ENCODE measurements at places on chromosomes 4 and X.
A peak's percentile ranks its signal among the peaks of the same experiment; 100 is the strongest.

DNA sequence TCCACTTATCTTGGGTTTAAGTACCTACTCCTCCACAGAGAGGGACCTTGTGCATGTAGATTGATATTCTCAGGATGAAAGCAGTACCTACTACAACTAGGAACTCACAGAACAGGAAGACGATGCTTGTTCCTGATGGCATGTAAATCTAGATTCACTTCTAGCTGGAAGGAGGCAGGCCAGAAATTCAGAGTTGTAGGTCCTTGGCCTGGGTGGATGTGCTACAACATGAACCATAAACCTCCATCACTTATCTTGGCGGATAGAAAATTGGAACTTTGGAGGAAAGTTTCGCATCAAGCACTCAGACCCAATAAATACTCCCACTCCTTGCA is 9.3 kb upstream of the SMIM20 start:
- DNase-seq = no peak

GRCh38 chrX:17983389-17983788 is 122.3 kb upstream of the RAI2 start:
- DNase-seq = no peak

DNA sequence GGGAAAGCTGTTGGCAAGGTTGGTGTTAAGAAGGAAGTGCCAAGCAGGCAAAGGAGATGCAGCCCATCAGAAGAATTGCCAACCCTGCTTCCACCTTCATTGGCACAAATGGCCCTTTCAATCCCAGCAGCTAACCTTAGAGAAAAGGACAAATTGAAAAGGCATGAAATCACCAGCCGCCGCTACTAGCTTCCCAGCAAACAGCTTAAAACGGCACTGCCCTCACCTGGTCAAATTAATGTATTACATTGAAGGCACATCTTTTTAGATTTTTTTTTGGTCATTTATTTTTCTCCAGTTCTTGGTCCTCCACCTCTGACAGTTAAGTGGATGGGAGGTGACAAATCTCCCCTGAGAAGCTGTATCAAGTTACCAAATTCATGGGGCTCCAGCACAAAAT is 51.0 kb upstream of the NHSL2 start:
- peak; percentile 7 for DNase-seq

DNA sequence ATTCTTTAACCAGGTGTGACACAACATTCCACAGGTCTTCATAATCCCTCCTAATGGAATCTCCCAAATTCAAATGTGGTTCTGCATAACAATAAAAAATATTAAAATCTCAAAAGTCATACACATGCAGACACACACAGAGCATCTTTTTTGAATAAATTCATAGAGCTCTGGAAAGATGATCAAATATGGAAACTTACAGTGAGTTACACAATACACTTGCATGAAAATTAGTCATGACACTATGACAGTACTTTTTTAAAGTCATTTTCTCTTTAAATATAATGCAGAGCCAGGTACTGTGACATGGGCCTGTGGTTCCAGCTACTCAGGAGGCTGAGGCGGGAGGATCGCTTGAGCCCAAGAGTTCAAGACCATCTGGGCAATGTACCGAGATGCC is 38.9 kb downstream of the DDX60L start:
- DNase-seq = no peak

GRCh38 chrX:15737959-15738902 is at the start of gene CA5B:
Gene CA5B, plus strand, starts transcription at chrX:15738270. Its CDS starts 11,754 bp downstream, at chrX:15750024.
- DNase-seq = peak; percentile 99

DNA sequence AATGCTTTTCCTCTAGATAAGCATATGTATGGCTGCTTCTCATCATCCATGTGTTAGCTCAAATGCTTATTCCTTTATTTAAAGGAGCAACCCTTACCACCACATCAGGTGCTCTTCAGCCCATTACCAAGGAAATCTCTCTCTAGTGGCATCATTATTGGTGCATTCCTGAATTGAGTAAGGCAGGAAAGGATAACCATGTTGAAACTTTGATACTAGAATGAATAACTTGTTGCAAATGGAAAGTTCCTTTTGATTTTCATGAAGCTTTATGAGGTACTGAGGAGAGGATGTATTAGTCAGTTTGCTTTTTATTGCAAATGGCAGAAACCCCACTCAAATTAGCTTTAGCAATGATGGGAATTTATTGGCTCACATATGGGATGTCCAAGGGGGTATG is 212.3 kb upstream of the FGF13 start:
- DNase-seq = no peak

DNA sequence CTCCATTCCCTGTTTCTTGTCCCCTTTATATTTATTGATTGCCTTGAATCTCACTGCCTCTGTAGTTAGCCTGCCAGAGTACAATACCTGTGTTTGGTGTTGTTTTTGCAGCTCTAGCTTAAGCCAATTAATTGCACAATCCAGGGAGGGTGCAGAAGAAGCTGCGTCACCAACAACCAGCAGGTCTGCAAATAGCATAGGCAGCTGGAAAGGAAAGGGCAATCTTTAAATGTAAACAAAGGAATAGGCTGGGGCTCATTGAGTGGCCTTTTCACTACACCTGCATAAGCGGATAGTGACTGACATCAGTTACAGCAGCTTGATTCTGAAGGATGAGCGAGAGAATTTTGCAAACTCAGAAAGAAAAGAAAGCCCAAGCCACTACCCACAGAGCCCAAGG is 106.8 kb upstream of the RAI2 start:
- DNase-seq = no peak

- no peak for DNase-seq
Observed at GRCh38 chr4:47746122-47746521, 91.7 kb downstream of the CORIN start.

DNA sequence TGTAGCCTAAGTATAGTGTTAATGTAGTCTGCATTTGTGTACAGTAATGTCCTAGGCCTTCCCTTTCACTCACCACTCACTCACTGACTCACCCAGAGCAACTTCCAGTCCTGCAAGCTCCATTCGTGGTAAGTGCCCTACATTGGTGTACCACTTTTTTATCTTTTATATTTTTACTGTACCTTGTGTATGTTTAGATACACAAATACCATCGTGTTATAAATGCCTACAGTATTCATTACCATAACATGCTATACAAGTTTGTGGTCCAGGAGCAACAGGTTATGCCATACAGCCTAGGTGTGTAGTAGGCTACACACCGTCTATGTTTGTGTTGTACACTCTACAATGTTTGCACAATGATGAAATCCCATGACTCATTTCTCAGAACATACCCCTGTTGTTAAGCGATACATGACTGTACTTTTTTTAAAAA is 15.4 kb downstream of the TSPAN5 start:
- no peak for DNase-seq

GRCh38 chrX:77938083-77938680 is 27.7 kb downstream of the ATP7A start:
- no peak for DNase-seq

DNA sequence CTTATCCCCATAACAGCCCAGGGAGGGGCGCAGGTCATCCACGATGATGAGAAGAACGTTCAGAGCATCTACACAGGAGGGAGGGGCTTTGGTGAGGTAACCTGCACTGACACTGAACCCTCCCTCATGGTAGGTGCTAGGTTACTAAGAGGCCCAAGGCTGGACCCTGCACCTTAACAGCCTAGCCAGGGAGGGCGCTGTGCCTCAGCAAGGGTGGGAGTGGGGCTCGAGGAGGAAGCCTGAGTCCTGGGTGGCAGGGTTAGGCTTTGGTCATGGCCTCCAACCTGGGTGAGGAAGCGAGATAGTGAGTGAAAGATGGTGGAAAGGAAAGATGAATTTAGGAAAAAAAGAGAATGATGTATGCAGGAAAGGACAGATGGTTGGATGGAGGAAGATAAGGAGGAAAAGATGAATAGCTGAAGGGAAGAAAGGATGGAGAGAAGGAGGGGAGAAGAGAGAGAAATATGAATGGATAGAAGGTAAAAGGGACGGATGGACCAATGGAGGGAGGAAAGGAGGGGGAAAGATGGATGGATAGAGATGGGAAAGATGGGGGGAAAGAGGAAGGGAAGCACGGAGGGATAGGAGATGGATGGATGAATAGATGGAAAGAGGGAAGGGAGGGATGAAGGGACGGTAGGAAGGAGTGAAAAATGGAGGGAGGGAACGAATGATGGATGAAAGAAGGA is 736 bp downstream of the IDS start:
- peak; percentile 27 for DNase-seq

GRCh38 chrX:74179499-74179898 is 124.5 kb upstream of the ZCCHC13 start:
- DNase-seq = no peak

DNA sequence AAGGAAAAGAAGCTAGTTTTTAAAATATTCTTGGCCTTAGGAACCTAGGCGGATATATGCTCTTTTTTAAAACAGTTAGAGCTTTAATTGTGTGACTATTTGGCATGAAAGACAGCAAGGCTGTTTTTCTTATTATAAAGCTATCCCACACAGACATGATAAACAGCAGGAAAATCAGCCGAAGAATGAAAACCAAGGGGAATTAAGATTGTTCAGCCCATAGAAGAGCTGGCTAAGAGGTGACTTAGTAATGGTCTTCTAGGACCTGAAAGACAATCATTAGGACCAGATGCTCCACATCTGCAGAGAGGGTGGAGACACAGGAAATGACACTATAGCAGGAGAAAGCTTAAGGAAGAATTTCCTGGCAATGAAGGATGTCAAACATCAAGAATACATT is 171.4 kb upstream of the NRK start:
- DNase-seq = no peak

DNA sequence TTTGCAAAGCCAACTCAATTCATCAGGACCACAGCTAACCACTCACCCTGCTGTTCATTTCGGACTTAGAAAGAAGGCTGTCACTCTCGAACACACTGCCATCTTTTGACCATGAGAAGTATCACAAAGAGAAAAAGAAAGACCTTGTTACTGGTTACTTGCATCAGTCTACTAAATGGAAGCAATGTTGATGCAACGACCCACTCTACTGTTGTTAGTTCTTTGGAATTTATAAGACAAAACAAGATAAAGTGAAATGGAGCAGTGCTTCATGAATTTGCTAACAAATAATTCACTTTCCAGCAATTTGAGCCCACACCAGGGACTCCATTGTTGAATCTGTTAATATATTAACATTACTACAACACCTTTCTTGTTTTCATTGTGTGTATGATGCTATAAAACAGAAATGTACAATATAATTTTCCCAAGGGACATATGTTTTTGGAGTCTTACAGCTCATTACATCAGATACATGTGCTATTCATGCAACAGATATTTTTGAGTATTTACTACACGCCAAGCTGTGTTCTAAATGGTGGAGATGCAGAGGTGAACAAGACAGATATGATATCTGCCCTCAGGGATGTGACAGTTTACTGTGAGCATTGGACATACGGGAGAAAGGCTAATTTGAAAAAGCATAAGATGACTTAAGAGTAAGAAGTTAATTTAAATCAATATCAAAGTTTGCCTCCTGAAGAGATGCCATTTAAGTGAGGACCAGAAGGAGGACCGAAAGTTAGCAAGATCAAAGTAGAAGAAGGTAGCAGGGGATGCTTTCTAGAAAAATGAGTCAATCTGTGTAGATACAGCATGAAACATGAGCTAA is 87.2 kb downstream of the AREG start:
- no peak for DNase-seq

DNA sequence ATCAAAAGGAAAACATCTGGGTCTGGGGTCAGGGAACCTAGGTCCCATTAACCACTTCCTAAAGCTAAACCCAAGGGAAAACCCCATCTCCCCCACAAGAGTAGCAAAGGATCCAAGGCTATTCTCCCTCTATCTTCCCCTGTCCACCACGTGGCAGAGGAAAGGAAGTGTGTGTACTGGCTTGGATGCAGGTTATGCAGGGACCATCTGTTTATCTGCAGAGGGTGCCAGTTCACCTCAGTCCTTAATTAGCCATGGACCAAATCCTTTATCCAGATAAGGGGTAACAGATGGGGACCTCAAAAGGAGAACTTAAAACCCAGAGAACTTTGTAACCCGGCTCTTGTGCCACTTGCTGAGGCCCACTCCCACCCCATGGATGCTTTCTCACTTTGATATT is 135.3 kb downstream of the ZNF518B start:
- DNase-seq = no peak

- no peak for DNase-seq
Observed at GRCh38 chrX:48681539-48682183, 1.9 kb upstream of the WAS start.

GRCh38 chrX:101550751-101551379 is 518 bp downstream of the ARMCX1 start:
- DNase-seq = no peak

- no peak for DNase-seq
Observed at GRCh38 chrX:126394681-126395080, 157.9 kb downstream of the DCAF12L1 start.

DNA sequence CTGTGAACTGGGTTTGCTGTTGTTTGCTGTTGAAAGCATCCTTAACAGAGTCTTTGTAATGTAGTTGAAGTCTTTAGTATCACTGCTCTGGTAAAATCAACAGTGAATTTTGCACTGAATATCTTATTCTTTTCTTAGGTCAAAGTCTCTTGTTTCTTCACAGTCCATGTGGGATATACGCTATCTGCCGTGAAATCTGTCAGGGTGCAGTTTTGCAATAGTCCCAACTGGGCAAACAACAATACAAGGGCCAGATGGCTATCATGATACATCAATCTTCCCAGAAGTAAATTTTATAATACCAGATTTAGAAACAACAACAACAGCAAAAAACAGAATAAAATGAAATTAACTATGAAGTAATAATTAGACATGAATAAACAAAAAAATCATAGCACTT is 123.5 kb downstream of the PPARGC1A start:
- no peak for DNase-seq

GRCh38 chrX:97844943-97845342 is 961.2 kb downstream of the RPA4 start:
- DNase-seq = no peak

GRCh38 chrX:39652336-39652735 is 445.4 kb downstream of the BCOR start:
- DNase-seq = no peak

DNA sequence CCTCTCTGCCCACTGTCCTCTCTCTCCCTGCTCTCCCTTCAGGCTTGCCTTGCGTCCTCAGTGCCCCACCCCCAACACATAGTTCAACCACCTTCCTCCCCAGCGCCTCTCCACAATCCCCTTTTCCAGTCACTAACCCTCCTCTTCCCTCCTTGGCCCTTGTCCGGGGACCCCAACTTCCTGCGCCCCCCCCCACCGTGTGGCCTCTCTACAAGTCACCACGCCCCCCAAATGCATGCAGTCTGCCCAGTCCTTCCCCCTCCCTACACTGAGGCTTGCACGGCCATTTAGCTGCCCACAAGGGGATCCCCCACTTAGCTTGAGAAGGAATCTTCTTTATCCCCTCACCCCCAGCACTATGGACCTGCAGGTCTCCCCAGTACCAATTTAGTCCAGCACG is 569 bp downstream of the CXCR3 start:
- no peak for DNase-seq

GRCh38 chr4:83572848-83573247 is 36.9 kb downstream of the GPAT3 start:
- DNase-seq = no peak

- no peak for DNase-seq
Observed at GRCh38 chr4:66688674-66689073, 856.6 kb downstream of the CENPC start.

DNA sequence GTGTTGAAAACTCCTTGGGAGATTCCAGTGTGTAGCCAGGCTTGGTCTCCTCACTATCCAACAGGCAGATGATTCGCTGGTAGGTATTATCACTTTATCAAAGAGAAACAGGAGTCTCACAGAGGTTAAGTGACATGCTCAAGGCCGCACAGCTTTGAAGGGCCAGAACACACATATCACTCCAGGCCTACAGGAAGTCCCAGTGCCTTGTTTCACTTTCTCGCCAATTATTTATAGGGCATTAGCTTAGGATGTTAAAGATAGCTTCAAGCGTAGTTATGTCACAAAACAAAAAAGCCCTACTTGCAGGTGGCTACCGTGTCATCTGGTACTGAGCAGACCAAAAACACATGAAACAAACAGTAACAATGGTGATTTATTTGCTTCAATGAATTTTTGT is 13.2 kb downstream of the ATP8A1 start:
- DNase-seq = no peak

Data from activated gamma-delta T cell treated with anti-CD3 and anti-CD28 coated beads, Interleukin-2, amount 50 U/mL, for 16 hours (primary cell).